ENCODE measurements at places on chromosomes 6 and 20.

- DNase-seq = no peak
Measured at GRCh38 chr6:41729624-41730023, 5.8 kb downstream of the TFEB start.

DNA sequence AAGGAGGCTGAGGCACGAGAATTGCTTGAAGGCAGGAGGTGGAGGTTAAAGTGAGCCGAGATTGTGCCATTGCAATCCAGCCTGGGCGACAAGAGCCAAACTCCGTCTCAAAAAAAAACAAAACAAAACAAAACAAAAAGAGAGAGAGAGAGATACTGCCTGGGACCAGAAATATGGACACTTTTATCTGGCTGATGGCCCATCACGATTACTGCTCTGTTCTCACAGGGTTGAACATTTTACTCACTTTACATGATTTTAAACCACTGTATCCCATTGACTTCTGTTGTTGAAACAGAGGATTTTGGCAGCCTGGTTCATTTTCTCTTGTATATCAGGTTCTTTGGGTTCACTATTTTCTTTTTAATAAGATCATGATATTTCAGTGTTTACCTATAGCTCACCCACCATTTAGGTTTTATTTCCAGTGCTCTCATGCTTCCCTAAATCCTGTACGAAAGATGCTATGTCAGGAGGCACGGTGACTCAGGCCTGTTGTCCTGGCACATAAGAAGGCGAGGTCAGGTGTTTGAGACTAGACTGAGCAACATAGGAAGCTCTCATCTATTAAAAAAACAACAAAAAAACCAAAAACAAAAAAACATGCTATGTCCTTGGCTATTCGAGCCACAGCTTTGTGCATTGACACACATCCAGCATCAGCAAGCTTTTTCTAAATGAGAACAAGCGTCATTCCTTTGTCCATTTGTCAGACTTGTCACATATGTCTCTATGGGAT, 34.5 kb upstream of the RREB1 start:
- DNase-seq = no peak

DNA sequence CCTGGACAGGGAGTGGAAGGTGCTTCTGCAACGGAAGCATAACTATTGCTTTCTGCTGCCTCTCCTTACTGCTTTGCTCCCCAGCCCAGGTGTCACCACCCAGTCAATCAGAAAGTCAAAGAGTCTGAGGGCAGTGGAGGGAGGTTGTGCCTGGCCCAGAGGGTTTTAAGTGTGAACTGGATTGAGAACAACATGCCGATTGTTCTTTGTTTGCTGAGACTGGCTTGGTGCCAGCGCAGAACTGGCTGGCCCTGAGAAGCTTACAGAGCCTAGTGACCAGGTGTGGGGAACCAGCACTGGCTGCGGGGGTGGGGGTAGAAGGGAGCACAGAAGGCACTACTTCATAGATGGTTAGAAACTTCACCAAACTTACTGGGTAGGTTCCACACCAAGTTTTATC, 31.1 kb upstream of the ENPP4 start:
- no peak for DNase-seq

GRCh38 chr6:33621711-33622388, 728 bp downstream of the ITPR3 start:
- DNase-seq = no peak

- DNase-seq = no peak
Measured at GRCh38 chr6:14644381-14644780, 526.8 kb downstream of the CD83 start.

DNA sequence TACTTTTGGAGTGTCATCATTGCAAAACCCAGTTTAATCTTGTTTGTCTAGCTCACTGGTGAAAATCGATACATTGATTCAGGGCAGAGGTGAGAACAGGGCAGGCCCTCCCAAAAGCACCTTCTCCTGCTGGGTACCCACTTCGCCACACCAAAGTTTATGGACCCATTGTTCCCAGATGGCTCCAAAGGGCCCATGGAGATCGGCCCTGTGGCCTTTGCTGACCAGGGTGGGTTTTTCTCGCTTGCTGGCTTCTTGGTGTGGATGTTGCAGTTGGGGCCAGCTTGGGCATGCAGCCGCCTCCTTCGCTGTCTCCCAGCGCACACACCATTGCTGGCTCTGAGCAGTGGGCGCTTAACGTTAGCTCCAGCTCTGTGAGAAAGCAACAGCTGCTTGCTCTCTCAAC, 178.1 kb upstream of the PDE10A start:
- no peak for DNase-seq

DNA sequence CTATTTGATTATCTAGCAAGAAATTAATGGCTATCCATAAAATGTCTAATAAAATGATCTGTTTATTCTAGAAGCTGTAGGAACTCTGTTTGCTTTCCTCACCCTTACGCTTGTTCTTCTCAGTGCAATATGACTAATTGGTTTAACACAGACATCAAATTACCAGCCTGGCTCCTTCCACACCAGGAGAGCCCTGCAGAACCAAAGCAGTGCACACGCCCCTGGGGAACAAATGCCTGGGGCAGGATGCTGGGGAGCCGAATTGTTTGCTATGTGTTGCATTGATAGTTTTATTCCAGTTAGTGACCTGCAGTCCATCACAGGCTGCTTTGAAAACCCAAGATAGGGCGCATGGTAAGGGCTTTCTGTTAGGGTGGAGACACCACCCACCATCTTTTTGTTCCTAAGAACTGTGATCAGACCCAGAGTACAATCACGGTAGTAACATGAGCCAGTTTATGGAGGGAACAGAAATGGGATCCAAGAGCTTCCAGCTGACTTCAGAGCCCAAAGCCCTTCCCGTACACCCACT, 126.4 kb upstream of the CD93 start:
- DNase-seq = no peak

DNA sequence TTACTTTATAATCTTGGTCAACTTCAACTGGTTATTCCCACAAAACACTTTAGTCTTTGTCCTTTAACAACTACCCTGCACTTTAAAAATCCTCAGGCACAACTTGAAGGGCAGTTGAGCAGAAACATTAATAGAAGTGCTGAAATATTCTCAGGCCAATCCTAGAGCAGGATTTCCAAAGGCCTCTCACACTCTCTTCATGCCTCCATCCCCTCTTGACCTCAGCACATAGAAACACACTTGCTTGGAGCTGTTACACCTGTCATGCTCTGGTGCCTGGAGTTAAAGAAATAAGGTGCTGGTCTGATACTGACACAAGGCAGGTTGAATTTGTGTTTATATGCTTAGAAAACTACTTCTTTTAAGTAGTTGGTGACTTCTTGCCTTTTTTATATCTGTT, 618.8 kb upstream of the POU3F2 start:
- no peak for DNase-seq

- no peak for DNase-seq
Measured at GRCh38 chr6:337805-338368, 45.6 kb downstream of the DUSP22 start.

DNA sequence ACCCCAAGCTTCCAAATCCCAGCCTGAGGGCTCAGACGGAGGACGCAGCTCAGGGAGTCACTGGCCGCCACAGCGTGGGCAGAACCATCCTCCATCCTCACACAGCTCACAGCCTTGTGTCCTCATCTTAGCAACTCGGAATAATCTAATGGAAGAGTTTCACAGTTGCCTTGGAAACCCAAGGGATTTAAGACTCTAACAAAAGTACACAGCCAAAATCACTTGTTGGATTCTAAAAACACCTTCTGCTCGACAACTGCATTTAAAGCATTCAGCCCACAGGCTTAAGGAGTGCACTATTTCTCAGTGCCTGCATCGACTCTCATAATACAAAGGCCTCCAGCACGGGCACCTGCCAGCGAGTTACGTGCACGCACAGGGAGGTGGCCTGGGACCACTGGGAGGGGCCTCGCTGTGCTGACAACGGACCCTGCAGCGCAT, 45.4 kb downstream of the ZBTB46 start:
- DNase-seq = no peak

DNA sequence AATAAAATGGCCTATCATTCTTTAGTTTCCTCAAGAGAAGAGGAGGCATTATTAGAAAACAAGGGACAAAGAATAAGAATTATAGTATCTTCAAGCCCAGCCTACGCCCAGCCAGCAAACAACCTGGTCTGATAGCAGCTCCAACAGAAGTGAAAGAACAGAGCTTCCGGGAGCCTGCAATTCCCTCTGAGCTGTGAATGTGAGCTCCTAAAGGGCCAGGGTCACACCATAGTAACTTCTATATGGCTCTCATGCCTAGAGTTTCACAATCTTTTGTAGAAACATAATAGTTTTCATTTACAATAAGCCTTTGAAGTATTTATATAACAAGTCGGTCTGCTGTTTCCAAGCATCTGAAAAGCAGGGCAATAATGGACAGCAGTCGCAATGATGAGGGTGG, 116.5 kb downstream of the SMLR1 start:
- no peak for DNase-seq

- DNase-seq = no peak
Measured at GRCh38 chr20:19633985-19634384, 124.1 kb upstream of the RIN2 start.

Measured in trophoblast cell (in vitro differentiated cells and primary cell).